HepG2 (cell line): ENCODE measurements at places on chromosomes 5 and 9.

DNA sequence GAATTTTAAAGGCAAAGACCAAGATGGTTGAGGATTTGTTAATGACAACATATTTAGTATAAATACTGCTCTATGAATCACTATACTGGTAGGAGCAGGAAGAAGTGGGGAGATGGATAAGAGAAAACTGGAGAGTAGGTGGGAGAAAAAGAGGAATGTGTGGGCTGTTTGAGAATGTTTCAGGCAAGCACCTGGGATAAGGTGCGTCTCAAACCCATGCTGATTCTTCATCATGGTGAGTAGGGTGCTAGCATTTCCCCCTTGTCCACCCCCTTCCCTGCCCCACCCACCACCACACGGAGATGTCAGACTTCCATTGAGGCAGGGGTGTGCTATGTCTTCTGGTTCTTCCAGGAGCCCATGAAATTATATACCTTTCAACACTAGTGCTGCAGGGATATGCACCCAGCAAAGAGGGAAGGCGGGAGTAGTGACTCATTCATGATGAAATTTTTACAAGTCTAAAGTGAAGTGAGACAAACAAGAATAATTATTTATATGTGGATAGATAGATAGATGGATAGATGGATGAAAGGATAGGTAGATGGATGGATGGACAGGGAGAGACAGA lies 54.3 kb downstream of the MTX3 start:
- no peak for DNase-seq

DNA sequence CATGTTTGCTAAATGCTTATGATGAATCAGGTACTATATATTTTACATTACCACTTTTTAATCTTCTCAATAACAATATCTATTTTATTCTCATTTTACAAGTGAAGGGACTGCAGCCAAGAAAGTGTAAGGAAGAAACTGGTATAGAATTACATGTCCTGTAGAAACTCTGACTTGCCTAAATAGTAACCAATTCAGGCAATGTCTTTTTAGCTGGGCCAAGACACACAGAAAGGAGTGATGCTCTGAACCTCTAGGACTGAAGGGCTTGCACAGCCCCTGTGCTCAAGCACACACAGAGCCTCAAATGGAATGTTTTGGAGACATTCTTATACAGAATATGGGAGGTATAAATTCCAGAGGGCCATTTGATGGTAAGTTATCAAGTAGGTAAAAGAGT lies 286.4 kb upstream of the TNC start:
- no peak for DNase-seq

GRCh38 chr9:130885484-130886375 lies 10.9 kb downstream of the QRFP start:
- no peak for DNase-seq

DNA sequence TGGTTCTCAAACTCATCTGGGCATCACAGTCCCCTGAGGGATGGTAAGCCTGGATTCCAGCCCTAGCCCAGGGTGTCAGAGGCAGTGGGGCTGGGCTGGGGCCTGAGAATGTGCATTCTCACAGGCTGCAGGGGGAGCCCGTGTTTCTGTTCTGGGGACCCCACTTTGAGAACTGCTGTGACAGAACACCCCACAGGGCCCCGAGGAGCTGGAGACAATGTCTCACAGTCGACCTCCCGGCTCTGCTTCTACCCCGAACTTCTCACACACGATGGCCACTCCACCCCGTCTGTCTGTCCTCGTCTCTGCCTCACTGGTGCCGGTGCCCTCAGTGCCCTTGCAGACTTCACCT lies 130.0 kb downstream of the CACNA1B start:
- DNase-seq = no peak

- DNase-seq = no peak
Observed at GRCh38 chr9:4318741-4319140, 18.9 kb upstream of the GLIS3 start.

- no peak for DNase-seq
Observed at GRCh38 chr9:125884218-125884595, 137.0 kb downstream of the PBX3 start.

- DNase-seq = no peak
Observed at GRCh38 chr5:151683986-151684588, 2.6 kb downstream of the SPARC start.

DNA sequence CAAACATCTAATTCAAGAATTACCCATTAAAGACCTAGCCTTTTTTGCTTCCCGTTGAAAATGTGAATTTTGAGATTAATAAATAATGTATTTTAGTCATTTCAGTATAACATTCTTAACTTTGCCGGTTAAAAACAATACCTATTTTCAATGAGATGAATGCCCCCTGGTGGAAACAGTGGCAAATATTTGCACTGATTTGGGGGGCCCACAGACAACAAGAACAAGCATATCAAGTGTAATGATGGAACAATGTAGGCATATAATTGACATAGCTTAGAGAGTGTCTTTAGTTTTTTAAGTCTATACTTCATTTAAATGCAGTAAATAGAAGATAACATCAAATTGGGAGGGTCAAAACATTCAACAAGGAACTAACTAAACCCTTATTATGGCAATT lies 111.9 kb downstream of the NTRK2 start:
- DNase-seq = peak; percentile 23

DNA sequence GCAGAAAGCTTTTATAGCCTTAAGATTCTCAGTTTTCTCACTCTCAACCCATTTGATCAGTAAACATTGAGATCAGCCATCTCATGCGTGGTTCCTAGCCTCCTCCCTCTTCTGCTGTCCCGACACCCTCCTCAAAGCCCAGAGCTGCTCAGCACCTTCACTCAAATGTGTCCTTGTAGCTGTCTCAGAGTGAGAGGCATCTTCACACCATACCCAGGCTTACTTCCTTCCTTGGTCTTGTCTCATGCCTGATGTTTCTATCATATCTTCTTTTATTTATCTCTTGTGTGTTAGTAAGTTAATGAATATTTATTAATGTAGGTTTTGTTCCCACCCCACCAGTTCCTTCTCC lies 72.4 kb upstream of the SNX2 start:
- DNase-seq = no peak

GRCh38 chr9:31119890-31120454 lies 1264.5 kb upstream of the ACO1 start:
- DNase-seq = peak; percentile 19

- no peak for DNase-seq
Observed at GRCh38 chr5:125085797-125086505, 339.5 kb upstream of the ZNF608 start.

GRCh38 chr5:78562001-78562400 lies 86.6 kb downstream of the LHFPL2 start:
- DNase-seq = no peak

GRCh38 chr9:113227436-113227835 lies 6.1 kb downstream of the SLC31A1 start:
- no peak for DNase-seq

DNA sequence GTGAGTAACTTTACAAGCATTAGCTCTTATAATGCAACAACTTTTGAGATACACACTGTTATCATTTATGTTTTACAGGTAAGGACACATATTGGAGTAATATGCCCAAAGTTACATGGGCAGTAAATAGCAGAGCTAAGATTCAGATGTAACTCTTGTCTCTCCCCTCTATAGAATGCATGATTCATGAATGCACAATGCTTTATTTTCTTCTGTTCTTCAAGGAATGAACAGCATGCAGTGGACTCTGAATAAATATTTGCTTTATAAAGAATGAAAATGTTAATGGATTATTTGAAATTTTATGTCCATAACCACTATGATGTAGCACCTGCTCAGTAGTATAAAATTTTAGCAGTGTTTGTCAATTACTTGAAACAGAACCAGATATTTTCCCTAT lies 629.5 kb downstream of the KCTD16 start:
- DNase-seq = no peak

DNA sequence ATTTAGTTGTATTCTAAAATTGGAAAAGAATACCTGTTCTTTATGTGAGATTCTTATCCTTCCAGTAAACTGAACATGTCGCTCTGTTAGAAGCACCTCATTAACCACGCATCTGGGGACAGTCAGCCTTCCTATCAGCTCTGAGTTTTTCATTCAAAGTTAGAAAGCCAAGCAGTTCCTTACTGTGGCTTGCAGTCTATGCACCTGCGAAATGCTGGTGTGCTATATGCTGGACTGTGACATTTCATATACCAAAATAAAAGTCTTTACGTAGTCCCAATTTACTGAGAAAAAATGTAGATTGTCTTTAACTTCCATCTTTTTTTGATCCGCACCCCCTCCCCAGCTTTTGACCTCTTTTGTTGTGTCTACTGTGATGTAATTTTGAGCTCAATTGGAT lies 4.3 kb downstream of the ANP32B start:
- no peak for DNase-seq

GRCh38 chr5:149063017-149063687 lies at the start of gene SH3TC2:
Gene SH3TC2, minus strand, starts transcription at chr5:149063062. Its CDS starts 40 bp downstream, at chr5:149063022.
- DNase-seq = peak; percentile 90

DNA sequence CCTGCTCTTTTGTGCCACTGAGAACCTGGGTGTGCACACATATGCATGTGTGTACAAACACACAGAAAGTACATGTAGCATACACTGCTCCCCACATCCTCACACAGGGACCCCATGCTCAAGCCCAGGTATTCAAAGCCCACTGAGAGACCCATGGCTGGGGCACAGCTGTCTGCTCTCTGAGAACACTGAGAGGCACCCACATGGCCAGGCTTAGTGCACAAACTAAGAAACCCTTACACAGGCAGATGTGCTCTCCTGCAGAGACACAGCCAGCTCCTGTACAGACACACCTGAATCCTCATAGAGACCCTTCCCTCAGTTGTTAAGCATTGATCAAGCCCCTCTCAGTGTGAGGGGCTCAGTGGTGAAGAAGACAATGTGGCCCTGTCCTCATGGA lies 92.5 kb downstream of the CACNA1B start:
- no peak for DNase-seq

GRCh38 chr9:80651044-80651443 lies 1038.3 kb downstream of the TLE1 start:
- no peak for DNase-seq

DNA sequence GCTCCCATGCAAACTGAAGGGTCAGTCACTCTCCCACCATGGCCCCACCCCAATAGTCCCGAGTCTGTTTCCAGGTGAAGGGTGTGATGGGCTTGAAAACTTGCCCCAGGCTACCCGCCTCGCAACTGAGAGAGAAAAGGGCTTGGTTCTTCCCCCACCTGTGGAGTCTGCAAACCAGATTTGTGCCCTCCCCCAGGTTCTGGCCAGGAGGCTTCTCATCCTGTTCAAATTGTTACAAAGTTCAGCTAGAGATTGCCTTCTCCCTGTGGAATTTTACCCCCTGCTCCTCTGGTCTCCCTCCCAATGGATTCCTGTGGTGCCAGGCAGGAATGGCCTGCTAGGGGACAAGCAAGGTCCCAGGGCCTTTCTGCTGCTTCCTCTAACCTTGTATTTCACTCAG lies 93.1 kb upstream of the ACO1 start:
- peak; percentile 72 for DNase-seq

GRCh38 chr9:33917036-33917435 lies 100.1 kb downstream of the UBE2R2 start:
- no peak for DNase-seq

DNA sequence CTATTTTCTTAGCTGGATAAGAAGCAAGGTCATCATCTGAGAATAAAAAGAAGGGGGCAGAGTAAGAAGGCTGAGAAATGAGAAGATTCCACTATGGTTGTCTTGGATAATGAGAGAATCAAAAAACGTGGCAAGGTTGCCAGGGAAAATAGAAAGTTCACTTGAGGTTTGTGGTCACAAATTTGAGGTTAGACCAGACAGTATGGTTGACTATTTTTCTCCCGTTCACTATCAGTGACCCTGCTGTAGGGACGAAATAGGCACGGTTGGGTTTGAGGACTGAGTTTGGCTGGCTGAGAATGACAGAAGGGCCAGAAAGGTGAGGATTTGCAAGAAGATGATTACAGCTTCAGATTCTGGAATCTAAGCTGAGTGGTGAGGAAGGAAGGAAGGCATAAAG lies 266.0 kb upstream of the ZNF462 start:
- DNase-seq = no peak

DNA sequence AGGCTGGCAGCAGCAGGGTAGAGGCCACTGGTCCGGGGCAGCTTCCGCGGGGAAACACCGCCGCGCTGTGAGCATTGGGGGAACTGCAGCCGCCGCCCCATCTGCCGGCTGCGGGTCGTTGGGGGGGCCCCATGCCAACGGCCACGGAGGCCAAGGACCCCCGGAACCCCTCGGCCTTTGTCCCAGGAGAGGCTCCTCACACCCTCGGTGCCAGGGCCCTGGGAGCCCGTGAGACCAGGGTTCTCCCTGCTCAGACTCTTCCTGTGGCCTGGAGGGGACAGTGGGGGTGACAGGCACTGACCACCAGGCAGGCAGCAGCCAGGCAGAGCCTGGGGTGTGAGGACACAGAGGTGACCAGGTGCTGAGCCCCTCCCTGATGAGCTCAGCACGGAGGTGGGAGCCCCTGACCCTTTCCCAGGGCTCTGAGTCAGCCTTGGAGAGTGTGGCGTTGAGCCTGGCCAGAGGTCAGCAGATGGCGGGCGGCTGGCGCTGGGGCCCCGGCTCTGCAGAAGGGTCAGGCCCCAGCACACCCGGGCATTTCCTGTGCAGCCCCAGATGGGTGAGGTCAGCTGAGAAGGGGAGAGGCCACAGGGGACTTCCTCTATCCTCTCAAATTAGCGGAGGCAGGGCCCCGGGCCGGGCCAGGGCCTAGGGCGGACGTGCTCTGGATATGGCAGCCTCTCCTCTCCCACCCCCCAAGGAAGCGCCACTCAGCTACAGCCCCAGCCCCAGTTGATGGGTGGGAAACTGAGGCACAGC lies 17.9 kb upstream of the EGFL7 start:
- DNase-seq = peak; percentile 31

DNA sequence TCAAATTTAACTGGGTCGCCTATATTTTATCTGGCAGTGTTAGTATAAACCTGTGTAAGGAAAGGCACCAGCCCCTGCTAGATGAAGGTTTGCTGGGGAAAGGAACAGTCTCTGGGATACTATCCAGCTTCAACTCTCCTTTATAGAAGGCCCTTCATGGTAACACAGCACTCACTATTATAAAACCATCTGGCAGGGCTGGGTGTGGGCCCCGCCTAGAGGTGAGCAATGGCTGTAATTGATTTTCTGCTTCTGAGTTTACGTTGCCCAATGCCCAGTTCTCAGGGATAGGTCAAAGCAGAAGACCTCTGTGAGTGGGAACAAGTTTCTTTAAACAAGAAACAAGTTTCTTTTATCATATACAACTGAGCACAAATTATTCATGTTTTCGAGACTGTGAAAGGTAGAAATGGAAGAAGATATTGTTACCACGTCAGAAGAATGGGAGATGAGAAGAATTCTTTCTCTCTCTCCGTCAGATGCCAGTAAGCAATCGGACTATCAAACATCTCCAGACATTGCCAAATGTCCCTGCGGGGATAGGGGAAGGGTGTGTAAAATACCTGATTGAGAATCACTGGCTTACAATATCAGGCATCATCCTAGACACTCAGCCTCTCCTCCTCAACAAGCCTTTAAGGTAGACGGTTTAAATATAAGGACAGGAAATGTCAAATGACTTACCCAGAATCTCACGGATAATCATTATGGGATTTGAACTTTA lies 205.9 kb downstream of the PDZD2 start:
- no peak for DNase-seq
